Urinary bladder (tissue), 4 donors: ENCODE measurements at places on chromosomes 12 and 14. TPM values are rescaled to one million over a fixed set of nuclear protein-coding genes. Genes with fewer than 3 reads are reported as not detected.

The PRORP gene
- total RNA-seq, result 28.8 TPM

The RNF212B gene
- not detected for total RNA-seq

The SMCO3 gene
- 5.0 TPM for total RNA-seq

The RNFT2 gene
- total RNA-seq, result 1.1 TPM

The KRT74 gene
- not detected for total RNA-seq

The MGP gene
- 487 TPM for total RNA-seq

The B3GNT4 gene
- total RNA-seq, result 0.16 TPM
